NCI-H1417 (cell line): ENCODE measurements at places on chromosomes 16 and 17.

DNA sequence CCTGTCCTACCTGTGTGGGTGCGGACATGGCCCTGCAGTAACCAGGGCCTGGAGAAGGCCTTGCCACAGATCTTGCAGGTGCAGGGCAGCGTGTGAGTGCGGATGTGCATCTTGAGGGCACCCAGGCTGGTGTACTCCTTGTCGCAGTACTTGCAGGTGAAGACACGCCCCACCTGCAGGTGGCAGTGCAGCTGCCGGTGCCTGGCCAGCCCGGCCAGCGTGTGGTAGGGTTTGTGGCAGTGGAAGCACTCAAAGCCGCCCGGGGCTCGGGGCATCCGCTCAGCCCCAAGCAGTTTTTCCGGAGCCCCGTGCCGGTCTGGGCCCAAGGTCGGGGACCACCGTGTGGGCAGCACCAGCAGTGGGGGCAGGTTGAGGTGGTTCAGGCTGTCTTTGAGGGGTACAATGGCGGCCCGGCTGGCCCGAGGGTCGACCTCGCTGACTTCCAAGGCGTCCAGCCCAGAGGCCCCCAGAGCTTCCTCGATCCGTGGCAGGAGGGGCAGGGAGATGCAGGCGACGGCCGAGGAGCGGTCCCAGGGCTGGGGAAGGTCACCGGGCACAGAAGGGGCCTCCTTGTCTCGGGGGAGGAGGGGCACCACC, 5.1 kb downstream of the SNAI3 start:
- DNase-seq: no peak

DNA sequence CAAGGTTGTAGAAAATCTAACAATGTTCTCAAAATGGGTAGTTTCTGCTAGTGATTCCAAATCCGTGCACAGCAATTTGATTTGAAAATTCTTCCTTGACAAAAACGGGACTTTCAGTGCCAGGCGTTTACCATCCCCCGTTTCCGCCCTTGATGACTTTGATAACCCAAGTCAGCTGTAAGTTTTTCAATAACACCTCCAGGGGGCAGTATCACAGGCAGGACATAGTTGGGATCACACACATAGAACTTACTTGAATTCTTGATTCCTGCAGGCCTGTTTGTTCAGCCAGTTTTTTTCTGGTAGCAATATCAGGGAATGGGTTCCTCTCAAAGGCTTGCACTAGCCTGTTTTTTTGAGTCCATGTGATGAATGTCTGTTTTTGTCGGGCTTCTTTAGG, 5.6 kb downstream of the DUXB start:
- DNase-seq: no peak

GRCh38 chr17:28918295-28918694, 15.4 kb upstream of the DHRS13 start:
- DNase-seq: no peak

DNA sequence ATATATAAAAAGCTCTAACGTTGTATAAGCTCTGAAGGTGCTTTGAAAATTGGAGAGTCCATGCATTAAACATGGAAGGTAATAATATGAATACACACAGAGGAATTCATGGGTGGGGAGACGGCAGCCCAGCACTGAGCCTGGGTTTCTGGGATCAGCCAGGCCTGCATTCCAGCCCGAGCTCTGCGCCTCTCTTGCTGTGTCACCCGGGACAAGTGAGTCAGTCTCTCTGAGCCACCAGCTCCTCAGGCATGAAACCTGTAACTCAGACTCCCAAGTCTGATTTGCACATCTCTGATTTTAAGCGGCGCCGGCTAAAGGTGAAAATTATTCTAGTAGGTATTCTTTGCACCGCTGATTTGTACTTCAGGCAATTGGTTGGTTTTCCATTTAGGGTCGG, 238.8 kb downstream of the MRTFB start:
- DNase-seq: no peak

GRCh38 chr16:86991679-86992078, 325.5 kb downstream of the C16orf95 start:
- no peak for DNase-seq

DNA sequence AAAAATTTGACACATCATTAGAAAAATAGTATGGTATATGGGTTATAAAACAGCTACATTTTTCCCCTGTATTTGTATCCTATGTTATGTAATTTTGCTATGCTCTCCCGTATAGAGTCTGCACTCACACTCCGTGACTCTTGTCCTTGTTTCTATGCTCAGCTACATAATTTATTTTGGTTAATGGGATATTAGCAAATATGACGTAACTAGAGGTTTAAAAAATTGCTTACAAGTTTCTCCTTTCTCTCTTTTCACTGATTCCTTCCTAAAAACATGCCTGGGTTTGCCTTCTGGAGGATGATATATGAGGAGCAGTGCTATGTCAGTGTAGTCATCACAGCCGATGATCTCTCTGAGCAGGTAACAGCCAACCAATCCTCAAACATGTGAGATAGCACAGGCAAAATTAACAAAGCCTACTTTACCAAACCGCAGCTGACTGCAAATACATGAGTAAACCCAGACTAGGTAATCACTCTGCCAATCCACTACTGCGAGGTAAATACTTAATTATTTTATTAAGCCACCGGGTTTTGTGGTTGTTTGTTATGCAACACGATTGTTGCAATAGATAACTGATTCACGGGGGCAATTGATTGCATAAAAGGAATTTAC, 126.9 kb downstream of the KIF2B start:
- DNase-seq: no peak

DNA sequence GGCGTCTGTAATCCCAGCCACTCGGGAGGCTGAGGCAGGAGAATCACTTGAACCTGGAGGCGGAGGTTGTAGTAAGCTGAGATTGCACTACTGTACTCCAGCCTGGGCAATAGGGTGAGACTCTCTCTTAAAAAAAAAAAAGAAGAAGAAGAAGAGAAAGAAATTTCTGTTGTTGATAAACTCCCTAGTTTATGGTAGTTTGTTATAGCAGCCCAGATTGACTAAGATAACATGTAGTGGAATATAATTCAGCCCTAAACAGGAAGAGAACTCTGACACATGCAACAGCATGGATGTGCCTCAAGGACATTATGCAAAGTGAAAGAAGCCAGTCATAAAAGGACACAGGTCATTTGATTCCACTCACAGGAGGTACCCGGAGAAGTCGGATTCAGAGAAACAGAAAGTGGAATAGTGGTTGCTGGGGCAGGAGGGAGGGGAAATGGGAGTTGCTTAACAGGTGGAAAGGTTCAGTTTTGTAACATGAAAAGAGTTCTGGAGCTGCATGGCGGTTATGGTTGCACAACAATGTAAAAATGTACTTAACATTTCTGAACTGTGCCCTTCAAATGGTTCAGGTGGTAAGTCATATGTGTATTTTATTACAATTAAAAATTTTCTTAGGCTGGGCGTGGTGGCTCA, 26.0 kb upstream of the PRM1 start:
- no peak for DNase-seq

DNA sequence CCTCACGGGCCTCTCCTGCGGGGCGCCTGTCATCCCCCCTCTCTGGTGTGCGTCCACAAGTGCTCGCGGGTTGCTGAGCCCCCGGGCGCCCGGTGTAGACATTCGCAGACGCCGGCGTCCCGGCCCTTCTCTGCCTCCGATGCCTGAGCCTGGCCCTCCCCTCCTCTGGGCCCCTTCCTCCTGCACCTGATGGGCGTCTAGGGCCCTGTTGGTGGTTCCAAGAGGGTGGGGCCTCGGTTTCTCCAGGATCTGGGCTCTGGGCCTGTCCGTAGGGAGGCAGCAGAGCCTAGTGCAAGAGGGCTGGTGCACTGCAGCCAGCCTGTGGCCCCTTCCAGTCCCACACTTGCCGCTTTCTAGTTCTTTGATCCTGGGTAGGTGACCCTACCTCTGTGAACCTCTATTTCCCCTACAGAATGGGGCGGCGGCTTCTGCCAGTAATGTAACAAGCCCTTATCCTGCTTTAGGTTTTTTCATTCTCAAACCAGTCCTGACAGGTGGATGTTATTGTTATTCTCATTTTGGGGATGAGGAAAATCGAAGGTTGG, 623 bp downstream of the E4F1 start:
- peak; percentile 70 for DNase-seq

DNA sequence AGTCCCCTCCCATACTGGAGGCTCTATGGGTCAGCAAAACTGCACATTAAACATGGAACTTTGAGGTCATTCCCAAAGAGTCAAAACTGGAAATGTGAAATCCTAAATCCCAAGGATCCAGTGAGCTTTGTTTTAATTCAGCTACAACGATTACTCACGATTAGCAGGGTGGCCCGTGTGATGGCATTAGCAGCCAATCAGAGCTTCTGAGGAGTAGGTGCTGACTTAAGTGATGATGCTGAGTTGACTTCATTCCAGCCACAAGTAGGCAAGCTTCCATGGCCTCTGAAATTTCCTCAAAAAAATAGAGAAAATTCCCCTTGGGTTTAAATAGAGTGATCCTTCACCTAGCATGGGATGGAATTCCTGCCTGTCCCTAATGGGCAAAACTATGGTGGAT, 28.1 kb upstream of the BEAN1 start:
- no peak for DNase-seq

GRCh38 chr16:66490774-66491715, 58.9 kb downstream of the TK2 start:
- DNase-seq: no peak

DNA sequence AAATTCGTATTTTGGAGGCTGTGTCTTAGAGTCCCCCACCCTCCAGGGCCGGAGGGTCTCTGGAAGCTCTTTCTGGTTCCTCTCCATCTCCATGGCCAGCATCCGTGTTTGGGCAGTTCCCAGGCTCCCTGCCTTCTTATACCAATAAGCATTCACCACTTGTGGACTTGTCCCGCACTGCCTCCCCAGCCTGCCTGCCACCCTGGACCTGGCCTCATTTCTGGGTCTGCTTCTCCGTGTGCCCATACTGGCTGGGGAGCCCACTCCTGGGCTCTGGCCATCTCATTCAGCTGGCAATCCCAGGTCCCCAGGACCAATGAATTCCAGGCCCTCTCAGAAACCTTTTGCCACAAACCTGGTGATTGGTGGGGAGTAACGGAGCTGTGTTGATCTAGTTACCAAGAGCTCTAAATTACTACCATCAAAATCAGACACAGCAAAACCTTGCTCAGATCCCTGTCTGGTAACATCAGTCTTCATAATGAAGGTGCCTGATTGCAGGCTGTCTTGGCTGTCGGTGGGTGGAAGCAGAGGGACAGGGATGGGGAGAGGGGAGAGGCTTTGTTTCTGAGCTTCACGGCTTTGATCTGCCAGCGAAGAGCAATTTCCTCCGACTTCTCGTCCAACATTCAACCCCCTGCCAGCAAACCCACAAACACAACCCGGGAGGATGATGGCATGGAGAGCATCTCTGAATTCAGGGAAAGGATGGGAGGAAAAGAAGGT, 27.7 kb upstream of the CRHR1 start:
- DNase-seq: no peak

DNA sequence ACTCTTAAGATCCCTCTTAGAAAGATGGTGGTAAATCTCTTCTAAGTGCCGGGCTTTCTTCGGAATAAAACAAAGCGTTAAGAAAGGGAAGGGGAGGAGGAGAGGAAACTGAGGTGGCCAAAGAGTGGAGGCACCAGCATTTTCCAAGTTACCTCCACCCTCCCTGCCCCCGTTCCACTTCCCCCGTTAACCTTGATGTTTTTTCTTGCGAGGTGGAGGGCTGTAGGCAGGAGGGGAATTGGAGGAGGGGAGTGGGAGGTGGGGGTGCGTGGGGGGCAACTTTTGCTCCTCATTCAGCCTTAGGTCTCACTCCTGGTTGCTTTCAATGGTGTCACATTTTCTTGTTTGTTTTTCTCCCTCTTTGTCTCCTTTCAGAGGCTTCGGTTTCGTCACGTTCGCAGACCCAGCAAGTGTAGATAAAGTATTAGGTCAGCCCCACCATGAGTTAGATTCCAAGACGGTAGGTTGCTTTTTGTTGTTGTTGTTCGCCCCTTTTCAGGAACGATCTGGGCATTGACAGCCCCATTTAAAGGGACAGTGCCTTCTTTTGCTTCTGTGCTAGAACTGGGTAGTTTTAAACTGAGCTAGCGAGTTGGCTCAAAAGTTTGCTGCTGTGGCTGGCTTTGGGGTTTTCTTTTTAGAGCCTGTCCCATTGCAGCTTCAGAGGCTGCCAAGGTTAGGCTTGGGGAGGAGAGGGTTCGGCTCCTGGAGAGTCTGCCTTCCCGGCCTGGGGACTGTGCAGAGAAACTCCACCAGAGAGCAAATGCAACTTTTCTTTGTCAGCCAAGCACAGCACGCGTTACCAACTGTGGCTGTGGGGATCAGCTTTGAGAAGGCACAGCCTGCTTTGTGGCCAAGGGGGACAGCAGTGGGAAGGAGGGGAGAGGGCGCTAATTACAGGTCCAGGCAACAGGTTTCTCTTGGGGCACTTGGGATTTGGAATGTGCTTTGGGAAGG, 1.9 kb downstream of the MSI2 start:
- DNase-seq: peak; percentile 17

GRCh38 chr17:19338031-19338990, 24.2 kb downstream of the B9D1 start:
- peak; percentile 2 for DNase-seq

DNA sequence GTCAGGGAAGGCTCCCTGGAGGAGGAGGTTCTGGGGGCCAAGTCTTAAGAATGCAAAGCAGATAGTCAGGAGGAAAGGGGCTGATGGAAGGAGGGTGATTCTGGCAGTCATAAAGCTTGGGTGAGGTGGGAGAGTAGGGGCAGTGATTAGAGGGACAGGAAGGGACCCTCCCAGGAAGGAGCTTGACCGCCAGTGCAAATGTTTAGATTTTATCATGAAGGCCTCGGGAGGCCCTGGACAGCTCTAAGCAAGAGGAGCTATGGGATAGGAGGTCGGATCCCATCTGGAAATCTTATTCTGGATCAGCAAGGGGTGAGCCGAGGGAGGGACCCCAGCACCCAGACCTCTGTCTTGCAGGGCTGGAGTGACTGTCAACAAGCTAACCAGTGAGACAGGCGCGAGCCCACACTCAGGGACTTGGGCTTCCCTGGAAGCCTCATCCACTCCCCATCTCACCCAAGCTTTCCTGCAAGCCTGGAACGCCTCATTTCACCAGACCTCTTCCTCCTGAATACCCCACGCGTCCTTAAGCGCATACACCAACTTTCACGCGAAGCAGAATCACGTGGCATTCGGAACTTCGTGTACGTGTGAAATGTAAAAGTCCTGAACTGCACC, 52.0 kb upstream of the CBX4 start:
- DNase-seq: no peak

GRCh38 chr16:83847371-83848225, 39.8 kb downstream of the HSBP1 start:
- peak; percentile 25 for DNase-seq

- DNase-seq: no peak
Observed at GRCh38 chr16:29645694-29646187, 17.3 kb upstream of the SPN start.

GRCh38 chr16:85557971-85558657, 55.0 kb upstream of the GSE1 start:
- DNase-seq: peak; percentile 72
